ENCODE measurements at places on chromosomes 3 and 15.

- no peak for DNase-seq
These were observed 31.5 kb downstream of the MRPS11 start for GRCh38 chr15:88498996-88499395.

DNA sequence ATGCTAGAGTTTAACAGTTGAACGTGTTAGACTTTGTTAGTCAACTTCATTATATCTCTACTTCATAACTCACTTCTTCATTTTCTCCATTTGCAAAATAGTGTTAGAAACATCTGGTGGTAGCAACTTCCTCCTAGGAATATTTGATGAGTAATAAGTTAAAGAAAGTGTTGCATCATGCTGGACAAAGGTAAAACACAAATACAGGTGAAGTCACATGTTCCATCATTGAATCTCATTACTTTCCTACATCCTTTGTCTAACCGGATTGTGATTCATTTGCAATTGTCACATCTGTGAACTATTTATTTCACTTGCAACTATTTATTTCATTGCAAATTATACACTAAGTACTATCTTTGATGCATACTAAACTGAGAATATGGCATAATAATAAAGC lies 186.5 kb downstream of the TUSC7 start:
- no peak for DNase-seq

GRCh38 chr3:151101270-151101969 lies 16.0 kb downstream of the MED12L start:
- no peak for DNase-seq

DNA sequence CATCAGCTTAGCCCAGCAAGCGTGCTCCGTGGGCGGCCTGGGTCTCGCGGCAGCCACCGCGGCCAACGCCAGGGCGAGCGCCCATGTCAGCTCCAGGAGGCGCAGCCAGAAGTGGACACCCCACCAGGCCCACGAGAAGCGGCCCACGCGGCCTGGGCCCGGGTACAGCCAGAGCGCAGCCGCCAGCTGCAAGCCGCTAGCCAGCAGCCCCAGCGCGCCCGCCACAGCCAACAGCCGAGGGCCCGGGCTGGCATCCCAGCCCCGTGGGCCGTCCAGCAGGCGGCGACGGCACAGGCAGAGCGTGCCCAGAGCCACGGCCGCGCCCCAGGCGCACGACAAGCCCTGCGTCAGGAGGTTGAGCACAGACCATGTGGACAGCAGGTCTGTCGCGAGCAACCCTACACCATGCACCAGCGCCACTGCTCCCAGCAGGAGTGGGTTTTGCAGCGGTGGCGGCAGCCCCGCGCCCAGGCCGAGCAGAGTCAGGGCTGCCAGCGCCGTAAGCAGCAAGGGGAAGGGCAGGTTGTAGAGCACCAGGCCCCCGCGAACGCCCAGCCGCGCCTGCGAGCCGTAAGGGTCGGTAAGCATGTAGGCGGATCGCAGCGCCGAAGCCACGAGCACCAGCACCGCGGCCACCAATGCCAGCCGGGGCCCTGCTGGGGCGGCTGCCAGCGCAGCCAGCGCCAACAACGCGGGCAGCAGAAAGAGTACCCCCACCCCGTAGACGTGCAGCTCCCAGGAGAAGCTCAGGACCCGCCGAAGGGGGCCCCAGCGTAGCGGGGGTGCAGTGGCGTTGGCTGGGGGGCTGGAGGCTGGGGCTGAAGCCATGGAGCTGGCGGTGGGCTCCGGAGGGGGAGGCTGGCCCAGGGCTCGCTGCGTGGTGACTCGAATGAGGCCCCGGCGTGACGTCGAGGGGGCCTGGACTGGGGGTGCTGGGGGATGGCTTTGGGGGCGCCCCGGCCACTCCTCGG lies 4.9 kb downstream of the PRRT3 start:
- DNase-seq = peak; percentile 85

DNA sequence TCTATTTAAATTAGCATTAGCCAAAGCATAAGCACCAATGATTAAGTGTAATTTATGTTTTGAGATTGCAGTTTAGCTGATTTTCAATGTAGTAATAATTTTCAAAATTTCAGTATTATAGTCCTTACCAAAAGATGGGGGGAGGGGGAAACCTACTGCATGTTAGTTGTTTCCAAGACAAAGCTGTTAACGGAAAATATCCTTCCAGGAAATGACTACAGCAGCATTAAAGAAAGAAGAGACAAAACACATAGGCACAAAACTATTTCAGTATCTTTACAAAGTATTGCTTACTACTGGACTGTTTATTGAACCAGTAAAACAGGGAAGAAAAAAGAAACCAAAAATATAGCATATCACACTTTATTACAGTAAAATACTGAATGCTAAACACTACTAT lies 10.5 kb downstream of the BNIP2 start:
- DNase-seq = no peak

- no peak for DNase-seq
These were observed 7.0 kb downstream of the PPCDC start for GRCh38 chr15:75030424-75030823.

DNA sequence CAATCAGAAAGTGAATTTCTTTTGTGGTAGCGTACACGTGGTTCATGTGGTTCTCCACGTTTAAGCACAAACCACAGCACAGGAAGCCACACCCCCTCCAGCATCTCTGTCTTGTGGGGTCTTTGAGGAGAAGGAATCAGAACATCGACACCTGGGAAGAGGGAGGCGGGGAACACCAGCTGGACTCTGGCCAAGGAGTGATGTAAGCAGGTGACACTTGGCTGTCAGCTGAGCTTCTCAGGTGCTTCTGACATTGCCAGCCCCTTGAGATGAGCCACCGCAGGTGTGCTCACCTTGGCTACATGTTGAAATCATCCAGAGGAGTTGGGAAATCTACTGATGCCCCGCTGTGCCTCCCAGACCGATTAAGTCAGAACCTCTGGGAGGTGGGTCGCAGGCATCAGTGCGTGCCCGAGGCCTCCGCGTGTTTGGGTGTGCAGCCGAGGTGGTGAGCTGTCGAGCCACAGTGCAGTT lies 85.0 kb downstream of the FAM81A start:
- peak; percentile 17 for DNase-seq

- DNase-seq = no peak
These were observed 201.9 kb downstream of the TNIK start for GRCh38 chr3:171258316-171258715.

DNA sequence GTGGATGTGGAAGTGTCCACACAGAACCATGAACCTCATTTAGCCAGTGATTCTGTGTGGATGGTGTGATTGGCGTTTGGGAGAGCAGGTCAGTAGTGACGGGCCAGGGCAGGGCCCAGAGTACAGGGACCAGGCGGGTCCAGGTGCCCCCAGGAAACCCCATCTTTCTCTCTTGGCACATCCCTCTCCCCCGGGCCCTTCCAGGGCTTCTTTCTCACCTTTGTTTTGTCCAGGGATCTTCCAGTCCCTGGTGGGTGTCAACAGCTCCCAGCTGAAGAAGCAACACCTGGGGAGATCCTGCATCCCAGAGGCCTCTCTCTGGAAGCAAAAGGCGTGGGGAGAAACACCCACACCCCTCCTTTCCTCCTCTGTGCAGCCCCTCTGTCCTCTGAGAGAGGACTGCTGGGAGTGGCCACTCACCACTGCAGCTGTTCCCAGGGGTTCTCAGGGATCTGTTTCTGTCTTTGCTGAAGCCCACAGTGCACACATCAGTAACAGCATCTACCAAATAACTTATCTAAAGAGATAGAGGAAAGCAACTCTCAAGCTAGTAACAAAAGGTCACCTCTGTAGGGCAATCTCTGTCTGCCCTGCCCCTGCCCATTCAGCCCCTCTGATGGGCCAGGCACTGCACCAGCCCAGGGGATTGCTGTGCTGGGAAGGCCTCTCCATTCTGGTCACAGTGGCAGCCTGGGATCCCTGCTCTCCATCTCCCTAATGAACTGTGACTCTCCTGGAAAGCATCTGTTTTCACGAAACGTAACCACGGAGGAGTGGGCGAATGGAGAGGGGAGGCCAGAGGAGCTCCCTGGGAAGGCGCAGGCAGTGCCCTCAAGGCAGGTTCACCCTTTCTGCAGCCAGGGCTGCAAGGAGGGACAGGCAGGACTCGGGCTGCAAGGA lies 98.3 kb upstream of the ALDH1A3 start:
- no peak for DNase-seq

DNA sequence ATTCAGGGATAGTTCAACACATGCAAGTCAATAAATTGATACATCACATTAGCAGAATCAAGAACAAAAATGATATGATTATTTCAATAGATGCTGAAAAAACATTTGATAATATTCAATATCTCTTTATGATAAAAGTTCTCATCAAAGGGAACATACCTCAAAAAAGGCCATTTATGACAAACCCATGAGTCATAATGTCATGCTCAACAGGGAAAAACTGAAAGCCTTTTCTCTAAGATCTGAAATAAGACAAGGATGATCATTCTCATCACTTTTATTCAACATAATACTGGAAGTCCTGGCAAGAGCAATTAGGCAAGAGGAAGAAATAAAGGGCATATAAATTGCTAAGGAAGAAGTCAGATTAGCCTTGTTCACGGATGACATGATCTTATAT lies 54.1 kb upstream of the TMEM158 start:
- no peak for DNase-seq

GRCh38 chr3:62585861-62586260 lies 212.5 kb upstream of the FEZF2 start:
- no peak for DNase-seq

GRCh38 chr3:43758592-43759225 lies 68.0 kb downstream of the ABHD5 start:
- no peak for DNase-seq

DNA sequence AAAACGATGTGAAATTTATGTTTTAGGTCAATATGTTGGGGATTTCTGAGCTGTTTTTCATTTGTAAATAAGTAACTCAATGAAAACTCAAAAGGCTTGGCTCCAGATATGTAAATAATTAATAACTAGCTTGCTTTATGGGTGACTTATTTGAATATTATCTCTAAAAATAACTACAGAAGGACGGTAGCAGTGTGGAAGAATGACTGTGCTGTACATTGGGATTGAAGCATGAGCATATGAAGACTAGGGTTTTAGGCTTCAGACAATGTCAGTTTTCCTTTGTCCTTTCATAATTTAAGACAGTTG lies 343.9 kb downstream of the GRM7 start:
- DNase-seq = no peak

- no peak for DNase-seq
These were observed 837.6 kb downstream of the AGBL1 start for GRCh38 chr15:86917361-86917671.

GRCh38 chr3:157523814-157524213 lies 20.6 kb upstream of the VEPH1 start:
- no peak for DNase-seq

- no peak for DNase-seq
These were observed 138.8 kb upstream of the PRR20G start for GRCh38 chr3:127426444-127427153.

GRCh38 chr3:180633722-180634121 lies 31.8 kb downstream of the TTC14 start:
- DNase-seq = peak; percentile 11

DNA sequence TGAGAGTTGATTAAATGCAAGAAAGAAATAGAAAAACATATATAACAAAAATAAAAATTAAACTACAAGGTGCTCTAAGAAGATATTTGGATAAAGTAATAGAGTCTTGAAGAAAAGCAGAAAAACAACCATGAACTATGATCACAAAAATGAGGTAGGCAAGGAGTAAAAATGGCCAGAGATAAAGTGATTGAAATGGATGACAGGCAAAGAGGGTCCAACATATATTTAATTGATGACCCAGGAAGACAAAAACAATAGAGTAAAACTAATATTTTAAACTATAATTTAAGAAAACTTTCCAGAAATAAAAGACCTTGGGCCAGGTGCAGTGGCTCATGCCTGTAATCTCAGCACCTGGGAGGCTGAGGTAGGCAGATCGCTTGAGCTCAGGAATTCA lies 22.1 kb upstream of the WDR49 start:
- DNase-seq = no peak

GRCh38 chr3:49785565-49786356 lies 581 bp downstream of the IP6K1 start:
- DNase-seq = no peak

DNA sequence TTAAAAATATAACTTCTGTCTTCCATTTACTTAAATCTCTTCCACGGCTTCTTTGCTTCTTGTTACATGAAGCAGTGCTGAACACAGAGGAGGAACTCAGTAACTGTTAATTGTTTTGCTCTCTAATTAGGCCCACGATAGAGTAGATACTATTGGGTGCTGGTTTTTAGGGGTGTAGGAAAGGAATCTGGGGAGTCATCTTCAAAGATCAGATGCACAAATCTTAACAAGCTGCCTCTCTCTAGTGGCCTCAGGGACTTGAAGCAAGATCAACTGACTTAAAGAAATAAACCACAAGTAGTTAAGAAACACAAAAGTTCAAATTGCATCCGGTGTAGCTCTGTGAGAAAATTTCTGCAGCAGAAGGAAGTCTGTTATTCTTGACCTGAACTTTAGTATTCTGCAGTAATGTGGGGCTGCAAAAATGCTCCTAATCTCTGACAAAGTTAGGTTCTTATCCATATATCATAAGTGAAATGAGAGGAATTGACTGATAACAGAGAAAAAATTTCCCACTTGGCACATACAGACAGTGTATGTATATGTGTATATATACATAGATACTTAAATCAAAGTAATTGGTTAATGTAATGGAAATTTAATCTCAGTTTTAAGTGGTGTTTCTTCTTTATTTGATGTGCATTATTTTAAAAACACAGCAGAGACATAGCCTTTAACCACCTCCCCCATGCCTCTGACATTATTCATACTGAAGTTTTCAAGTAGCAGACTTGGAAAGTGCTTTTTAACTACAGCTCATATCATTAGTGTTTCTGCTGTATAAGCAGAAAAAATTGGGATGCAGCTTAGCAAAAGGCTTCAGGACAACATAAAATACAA lies 51.8 kb downstream of the CHST2 start:
- DNase-seq = no peak

DNA sequence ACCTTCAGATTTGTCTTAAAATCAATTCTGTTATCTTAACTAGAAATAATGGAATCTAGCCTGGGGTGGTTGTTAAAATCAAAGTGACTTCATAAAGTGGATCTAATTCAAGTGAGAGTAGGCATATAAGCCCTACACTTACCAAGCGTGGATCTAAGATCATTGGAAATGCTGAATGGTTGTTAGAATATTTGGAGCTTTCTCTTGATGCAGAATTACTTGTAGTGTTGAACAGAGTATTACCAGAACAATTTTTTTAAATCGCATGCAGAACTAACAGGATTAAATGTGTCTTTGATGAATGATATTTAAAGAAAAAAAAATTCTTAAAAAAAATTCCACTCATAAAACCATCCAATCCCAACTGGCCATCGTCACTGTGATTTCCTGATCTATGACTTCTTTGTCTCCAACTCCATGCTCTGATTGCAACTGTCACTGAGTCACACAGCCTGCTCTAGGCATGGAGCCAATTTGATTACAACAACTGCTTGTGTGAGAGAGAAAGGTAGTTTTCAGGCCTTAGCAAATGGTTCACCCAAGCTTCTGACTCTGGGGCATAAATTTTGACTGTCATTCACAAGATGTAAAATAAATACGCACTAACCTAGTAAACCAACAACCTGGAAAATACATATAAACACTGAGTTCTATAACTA lies 25.9 kb upstream of the SPRED1 start:
- no peak for DNase-seq

GRCh38 chr15:48978638-48979037 lies 14.9 kb upstream of the SHC4 start:
- no peak for DNase-seq

GRCh38 chr3:114527036-114527644 lies 233.3 kb downstream of the TIGIT start:
- DNase-seq = peak; percentile 14

All from iPS-NIHi11 (cell line).